Kidney glomerular epithelial cell (primary cell): ENCODE measurements at places on chromosomes 7 and 10.

DNA sequence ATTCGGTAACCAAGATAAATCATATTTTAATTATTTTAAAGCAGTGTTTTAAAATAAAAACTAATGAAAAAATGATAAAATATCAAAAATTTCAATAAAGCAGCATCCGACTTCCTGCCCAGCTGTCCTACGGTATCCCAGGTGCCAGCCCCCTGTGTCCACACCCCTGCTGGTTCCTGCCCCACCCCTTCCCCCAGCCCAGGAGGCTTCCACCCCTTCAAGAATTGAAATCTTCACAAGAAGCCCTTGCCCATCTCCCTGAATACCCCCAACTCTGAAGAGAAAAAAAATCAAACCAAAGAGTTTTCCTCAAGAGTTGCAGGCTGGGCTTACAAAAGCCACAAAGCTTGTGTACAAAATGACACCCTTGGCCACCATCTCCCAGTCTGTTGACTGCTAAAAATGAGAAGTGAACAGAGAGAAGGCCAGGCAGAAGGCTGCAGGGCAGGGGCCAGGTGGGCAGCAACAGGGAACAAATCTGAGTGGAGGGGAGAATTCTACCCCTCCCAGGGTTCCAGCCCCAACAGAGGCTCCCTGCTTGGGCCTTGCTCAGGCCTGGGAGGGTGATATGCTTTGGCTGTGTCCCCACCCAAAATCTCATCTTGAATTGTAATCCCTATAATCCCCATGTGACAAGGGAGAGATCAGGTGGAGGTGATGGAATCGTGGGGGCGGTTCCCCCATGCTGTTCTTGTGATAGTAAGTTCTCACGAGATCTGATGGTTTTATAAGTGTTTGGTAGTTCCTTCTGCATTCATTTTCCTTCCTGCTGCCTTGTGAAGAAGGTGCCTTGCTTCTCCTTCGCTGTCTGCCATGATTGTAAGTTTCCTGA, 14.5 kb downstream of the GPRIN2 start:
- DNase-seq, result no peak

GRCh38 chr10:110648692-110649346, 4.7 kb downstream of the RBM20 start:
- peak; percentile 11 for DNase-seq

GRCh38 chr10:71314028-71314693, 4.9 kb upstream of the SLC29A3 start:
- DNase-seq, result peak; percentile 7

DNA sequence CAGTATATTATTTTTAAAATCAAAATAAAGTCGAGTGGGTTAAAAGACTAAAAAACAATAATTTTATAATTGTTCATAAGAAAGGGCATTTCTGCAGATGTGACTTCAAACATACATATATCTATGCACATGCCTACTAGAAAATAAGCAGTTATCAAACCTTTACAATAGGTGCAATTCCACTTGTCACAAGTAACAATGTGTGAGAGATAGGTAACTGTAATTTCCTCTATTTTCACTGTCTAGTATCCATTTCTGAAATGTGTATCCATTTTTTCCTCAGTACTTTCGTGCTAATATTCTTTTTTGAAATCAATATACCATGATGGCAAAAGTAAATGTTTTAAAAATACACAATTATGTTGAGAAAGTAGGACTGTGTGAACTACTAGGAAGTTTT, 96.9 kb upstream of the GNAI1 start:
- DNase-seq, result no peak

DNA sequence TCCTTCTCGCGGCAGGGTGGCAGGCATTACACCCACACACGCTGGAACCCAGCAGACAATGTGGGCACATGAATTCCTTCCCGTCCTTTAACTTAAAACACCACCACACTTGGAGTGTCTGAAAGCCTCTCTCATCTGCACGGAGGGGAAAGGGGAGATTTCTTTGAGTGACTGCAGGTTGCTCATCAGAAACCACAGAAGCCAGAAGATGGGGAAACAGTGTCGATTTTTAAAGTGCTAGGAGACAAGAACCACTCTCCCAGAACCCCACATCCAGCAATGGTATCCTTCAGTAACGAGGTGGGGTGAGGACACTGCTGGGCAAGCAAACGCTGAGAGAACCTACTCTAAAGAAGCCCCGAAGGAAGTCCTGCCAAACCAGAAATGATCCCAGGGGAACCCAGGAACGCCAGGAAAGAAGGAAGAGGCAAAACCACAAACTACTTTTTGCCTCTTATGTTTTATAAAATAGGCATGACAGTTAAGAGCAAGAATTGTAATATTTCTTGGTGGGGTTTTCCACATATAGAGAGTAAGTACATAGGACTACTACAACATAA, 254.3 kb downstream of the ELFN1 start:
- DNase-seq, result no peak

GRCh38 chr7:151650161-151650560, 130.5 kb upstream of the RHEB start:
- DNase-seq, result no peak

DNA sequence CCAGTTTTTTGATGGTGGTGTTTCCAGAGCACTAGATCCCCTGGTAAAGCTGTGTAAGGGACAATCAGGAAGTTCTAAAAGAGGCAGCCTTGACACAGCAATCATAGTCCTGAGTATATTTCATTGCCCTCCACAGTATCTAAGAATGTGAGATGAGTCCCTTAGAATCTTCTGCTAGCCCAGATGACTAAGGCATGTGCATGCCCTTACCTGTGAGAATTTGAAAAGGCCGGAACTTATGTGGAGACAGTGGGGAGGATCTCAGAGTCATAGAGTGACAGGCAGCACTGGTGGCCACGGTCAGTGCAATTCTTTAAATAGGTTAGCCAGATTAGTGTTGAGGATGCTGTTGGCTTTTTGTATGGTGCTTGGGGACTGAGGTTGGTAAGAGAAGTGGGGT, 361.4 kb upstream of the VSTM2A start:
- DNase-seq, result no peak

- DNase-seq, result no peak
Measured at GRCh38 chr7:158186864-158187693, 400.5 kb downstream of the PTPRN2 start.

- peak; percentile 63 for DNase-seq
Measured at GRCh38 chr10:79101560-79102497, 33.1 kb downstream of the ZMIZ1 start.

- no peak for DNase-seq
Measured at GRCh38 chr7:44380831-44381493, 55.6 kb upstream of the CAMK2B start.
